Subcutaneous adipose tissue (tissue), 4 donors: ENCODE measurements at places on chromosomes 13 and 19. TPM values are rescaled to one million over a fixed set of nuclear protein-coding genes. Genes with fewer than 3 reads are reported as not detected.

The SIGLEC5 gene
- total RNA-seq = 2.5 TPM

The HSD17B14 gene
- 6.4 TPM for total RNA-seq

The FAM216B gene
- not detected for total RNA-seq

The KIR3DL1 gene
- not detected for total RNA-seq

The LHB gene
- total RNA-seq = not detected

The IZUMO4 gene
- total RNA-seq = 10.3 TPM

The CD177 gene
- total RNA-seq = not detected

The LAIR1 gene
- 25.3 TPM for total RNA-seq

The USHBP1 gene
- 39.9 TPM for total RNA-seq

The INSL3 gene
- total RNA-seq = not detected

The MAST1 gene
- not detected for total RNA-seq

The DKKL1 gene
- not detected for total RNA-seq

The FGF21 gene
- total RNA-seq = not detected

The MBD3L2 gene
- not detected for total RNA-seq

The SHISA7 gene
- not detected for total RNA-seq

The TICAM1 gene
- total RNA-seq = 4.8 TPM

The EFNB2 gene
- 24.0 TPM for total RNA-seq

The KIR2DL3 gene
- total RNA-seq = not detected

The C2CD4C gene
- 0.51 TPM for total RNA-seq

The ACP5 gene
- 52.3 TPM for total RNA-seq

The IGFL3 gene
- total RNA-seq = not detected

The ZNF729 gene
- not detected for total RNA-seq

The MISP3 gene
- 3.6 TPM for total RNA-seq

The MICOS13 gene
- 67.8 TPM for total RNA-seq

The CCDC70 gene
- total RNA-seq = not detected

The LILRA1 gene
- 1.1 TPM for total RNA-seq
